ENCODE measurements at places on chromosomes 11 and 22.

- no peak for DNase-seq
These were observed at the start of gene SLC17A6 for GRCh38 chr11:22337596-22338485. SLC17A6 (plus strand) TSS chr11:22338381; CDS start chr11:22338534, 153 bp downstream.

GRCh38 chr11:92136797-92137196 is 87.8 kb upstream of the FAT3 start:
- DNase-seq = no peak

GRCh38 chr22:49204599-49205482 is 622.8 kb downstream of the BRD1 start:
- no peak for DNase-seq

GRCh38 chr11:1092919-1093318 is 18.2 kb downstream of the MUC2 start:
- DNase-seq = no peak

- no peak for DNase-seq
These were observed 37.6 kb downstream of the PITPNB start for GRCh38 chr22:27881421-27881820.

- no peak for DNase-seq
These were observed 400.4 kb downstream of the NTM start for GRCh38 chr11:131770801-131771200.

DNA sequence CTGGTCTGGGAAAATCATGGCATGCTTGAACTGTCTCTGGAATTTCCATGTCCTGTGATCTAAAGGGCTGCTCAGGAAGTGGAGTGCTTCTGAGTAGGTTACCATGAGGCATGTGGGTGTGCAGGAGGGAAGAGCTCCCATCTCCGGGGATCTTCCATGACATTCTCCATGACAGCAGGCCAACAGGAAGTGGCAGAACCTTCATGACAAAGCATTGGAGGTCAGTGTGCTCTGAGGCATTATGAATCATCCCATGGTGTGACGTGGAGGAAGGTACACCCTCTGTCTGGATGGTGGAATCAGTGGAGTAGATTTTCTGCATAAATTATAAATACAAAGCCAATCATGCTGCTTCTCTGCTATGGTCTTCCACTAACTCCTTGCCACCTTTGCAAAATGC is 139.6 kb upstream of the E2F8 start:
- DNase-seq = no peak

- no peak for DNase-seq
These were observed 890 bp upstream of the GLYATL1 start for GRCh38 chr11:58938398-58938797.

DNA sequence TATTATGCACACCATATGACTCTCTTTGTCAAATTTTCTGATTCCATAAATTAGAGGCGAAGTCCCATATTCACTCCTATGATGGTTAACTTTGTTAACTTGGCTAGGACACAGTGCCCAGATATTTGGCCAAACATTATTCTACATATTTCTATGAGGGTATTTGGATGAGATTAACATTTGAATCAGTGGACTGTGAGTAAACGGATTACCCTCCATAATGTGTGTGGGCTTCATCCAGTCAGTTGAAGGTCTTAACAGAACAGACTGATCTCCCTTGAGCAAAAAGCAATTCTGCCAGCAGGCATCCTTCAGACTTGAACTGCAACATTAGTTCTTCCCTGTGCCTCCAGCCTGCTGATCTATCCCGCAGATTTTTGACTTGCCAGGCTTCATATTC is 69.9 kb downstream of the FZD4 start:
- no peak for DNase-seq

DNA sequence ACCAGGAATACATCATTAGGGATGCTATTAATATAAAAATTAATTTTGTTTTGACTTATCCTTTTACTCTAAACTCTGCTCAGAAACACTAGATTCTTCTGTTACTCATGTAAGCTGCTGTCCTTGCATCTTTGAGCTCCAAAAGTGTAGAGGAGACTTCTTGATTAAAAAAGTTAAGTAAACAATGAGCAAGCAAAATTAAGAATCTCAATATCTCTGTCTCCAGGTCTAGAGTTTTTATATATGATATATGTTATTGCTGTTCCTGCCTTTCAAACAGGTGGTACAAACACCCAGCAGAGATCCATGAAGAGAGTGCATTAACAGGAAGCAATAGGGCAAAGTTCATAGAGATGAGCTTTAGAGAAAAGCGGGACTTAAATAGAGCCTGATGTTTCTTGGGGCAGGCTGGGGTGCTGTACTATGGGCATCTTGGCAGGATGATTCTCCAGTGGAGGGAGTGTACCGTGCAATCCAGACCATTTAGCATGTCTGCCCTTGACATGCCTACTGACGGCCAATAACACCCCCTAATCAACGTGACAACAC is 6.9 kb downstream of the MAPK1 start:
- no peak for DNase-seq

GRCh38 chr22:46516638-46517037 is 20.8 kb downstream of the CELSR1 start:
- DNase-seq = no peak

DNA sequence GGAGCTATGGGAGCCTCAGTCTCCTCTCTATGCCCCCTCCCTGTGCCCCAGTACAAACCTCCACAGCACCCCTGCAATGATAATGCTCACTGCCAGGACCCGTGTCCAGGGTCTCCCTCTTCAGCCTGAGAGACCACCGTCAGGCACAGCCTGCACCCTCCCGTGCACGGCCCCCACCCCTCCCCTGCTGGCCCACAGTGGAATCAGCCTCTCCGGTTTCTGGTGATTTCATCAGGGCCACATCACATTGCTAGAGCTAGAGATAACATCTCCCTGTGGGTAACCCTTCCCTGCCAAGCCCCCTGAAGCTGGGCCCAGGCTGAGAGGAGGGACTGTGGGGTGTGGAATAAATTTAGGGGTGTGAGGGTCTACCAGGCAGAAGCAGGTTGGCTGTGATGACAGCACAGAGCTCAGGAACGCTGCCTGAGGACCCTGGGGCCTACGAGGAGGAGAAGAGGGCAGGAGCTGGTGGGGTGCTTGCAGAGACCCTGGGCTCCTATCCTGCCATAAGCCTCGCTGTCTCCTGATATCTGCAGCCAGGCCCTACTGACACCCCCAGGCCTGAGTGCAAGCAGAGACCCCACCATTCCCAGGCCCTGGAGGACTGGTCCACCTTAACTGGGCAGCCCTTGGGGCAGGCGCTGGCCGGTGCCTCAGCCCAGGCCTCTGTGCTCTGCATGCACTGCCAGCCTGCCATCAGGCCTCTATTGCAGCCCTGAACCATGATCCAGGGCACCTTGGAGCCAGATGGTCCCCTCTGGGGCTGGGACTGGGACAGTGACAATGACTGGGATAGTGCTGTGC is at the start of gene KLHDC7B:
Gene KLHDC7B (plus strand): TSS at position 378 of the 804 bp plus-strand sequence. CDS start 345 bp downstream, at position 723.
- DNase-seq = no peak

- DNase-seq = no peak
These were observed 252.6 kb downstream of the GUCY1A2 start for GRCh38 chr11:106765469-106766258.

DNA sequence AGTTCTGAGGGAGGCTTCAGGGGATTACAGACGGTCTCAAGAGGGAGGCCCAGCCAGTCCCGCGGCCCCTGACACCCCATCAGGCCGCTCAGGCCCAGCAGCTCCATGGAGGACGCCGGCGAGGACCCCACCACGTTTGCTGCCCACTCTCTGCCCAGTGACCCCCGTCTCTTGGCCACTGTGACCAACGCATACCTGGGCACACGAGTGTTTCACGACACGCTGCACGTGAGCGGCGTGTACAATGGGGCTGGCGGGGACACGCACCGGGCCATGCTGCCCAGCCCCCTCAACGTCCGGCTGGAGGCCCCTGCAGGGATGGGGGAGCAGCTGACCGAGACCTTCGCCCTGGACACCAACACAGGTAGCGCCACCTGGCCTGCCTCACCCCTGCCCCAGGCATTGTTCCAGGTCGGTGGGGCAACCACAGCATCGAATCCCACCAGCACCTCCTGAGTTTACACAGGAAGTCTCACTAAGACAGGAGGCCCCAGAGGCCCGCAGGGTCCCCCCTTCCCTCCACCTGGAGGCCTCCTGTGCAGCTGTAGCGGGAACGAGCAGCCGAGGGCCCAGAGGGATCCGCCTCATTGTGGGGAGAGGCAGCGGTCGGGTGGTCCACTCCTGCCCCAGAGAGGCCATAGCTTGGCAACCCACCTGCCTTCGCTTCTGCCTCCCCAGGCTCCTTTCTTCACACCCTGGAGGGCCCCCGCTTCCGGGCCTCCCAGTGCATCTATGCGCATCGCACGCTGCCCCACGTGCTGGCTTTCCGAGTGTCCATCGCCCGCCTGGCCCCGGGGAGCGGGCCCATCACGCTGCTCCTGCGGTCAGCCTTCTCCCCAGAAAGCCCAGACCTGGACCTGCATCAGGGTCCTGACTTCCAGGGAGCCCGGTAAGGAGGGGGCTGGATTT is 1.0 kb downstream of the PGGHG start:
- DNase-seq = no peak

DNA sequence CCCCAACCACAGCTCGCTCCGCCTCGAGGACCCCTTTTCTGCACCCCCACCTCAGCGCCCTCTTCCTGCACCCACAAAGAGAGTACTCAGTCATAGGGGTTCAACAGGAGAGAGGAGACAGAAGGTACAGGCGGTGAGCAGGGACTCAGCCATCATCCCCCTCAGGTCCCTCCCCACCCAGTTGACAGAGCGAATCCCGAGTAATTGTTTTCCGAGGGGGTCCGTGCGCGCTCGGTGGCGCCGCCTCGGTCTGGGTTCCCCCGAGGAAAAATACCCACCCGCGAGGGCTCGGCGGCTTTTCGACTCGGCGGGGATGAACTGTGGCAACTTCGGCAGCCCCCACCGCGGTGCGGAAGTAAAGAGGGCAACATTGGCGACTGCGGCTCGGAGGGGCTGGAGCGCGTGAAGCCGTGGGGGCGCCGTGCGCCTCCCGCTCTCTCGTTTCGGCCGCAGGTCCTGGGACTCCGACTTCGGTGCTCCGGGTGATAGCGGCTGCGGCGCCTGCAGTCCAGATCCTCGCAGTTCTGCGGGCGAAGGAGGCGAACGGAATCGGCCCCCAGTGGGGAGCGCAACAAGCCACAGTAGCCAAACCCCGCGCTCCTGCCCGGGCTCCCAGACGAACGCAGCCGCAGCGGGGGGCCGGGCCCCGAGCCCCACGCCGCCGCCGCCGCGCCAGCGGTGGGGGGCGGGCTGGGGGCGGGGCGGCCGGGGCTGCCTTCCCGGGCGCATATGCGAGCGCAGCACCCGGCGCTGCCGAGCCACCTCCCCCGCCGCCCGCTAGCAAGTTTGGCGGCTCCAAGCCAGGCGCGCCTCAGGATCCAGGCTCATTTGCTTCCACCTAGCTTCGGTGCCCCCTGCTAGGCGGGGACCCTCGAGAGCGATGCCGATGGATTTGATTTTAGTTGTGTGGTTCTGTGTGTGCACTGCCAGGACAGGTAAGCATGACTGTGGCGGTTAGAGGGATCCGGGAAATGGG is at the start of gene NELL1:
Gene NELL1 (plus strand): TSS at position 743 of the 976 bp plus-strand sequence.
- no peak for DNase-seq

DNA sequence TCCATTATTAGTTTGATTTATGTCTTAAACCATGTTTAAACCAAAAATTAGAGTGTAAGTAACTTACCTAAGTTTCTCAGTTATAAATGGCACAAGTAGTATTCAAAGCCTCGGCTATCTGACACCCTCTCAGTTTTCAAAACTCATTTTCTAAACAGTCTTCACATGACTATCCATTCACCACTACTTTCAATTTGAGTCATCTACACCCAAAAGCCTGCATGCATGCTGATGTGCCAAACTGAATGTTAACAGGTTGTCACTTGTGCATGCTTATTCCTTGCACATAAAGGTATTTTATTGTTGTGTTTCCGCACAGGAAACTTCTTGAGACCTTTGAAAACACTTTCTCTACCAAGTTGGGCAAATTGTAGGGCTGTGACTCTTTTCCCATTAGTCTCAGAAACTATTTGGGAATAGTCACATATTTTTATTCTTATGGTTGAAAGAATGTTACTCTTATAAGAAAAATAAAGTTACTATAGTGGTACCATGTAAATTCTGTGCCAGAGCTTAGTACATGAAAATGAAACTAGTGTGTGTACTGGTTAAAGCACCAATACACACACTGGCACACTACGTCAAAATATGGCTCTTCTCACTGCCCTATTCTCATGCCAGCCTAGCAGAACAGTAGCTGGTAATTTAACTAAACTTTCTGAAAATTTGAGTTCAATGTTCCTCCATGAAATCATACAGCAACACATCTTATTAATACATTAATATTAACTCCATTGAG is 2.2 kb upstream of the OR51E2 start:
- DNase-seq = no peak

DNA sequence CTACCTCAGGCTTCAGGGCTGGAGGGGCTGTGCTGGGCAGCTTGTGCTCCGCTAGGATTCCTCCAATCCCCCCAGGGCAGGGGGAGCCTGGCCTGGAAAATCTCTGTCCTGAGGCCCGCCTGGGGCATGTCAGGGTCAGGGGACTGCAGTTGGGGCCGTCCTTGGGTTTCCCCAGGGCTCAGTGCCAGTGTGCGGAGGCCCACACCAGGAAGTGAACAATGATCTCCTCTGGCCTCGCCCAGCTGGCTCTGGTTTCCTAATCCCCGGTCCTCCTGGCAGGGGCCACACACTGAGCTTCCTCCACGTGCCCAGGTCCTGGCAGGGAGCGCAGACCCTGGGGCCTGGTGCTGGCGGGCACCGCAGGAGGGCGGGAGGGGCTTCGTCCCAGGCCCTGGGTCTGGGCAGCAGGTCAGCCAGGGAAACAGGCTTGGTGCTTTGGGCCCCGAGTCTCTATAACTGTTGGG is 1.4 kb upstream of the MUC2 start:
- no peak for DNase-seq

DNA sequence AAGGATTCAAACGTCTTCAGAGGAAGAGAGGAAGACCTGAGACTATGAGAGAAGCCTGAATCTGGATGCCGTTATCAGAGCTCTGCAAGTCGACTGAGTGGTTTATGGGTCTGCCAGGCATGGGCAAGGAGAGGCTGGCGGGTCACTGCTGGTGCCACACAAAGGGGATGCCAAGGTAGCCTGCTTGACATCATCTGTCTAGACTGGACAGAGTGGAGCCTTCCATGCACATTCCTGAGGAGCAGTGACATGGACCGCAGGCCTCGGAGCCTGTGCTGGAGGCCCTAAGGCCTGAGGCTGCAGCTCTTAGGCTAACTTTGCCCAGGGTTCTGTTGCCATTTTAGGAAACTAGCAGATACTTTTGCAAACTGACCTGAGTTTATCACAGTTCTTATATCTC is 127.4 kb downstream of the WT1 start:
- DNase-seq = no peak

DNA sequence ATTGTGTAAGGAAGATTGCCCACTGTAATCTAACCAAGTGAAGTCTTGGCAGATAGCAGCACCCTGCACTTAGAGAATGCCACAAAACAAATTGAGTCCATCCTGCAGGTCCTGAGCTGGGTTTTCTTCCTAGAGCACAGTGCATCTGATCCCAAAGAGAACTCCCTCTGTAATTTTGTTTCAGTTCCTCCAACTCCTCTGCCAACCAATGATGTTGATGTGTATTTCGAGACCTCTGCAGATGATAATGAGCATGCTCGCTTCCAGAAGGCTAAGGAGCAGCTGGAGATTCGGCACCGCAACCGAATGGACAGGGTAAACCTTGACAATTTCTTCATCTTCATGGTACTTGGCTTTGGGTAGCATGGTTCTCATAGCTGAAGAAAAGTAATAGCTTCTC is 33.1 kb upstream of the ST14 start:
- DNase-seq = no peak
